Sigmoid colon (tissue), 7 donors: ENCODE measurements at places on chromosomes 6 and 20. TPM values are rescaled to one million over a fixed set of nuclear protein-coding genes. Genes with fewer than 3 reads are reported as not detected.

GRCh38 chr20:33148040-33148439 lies 19.9 kb upstream of the BPIFA2 start:
- no peak for DNase-seq

DNA sequence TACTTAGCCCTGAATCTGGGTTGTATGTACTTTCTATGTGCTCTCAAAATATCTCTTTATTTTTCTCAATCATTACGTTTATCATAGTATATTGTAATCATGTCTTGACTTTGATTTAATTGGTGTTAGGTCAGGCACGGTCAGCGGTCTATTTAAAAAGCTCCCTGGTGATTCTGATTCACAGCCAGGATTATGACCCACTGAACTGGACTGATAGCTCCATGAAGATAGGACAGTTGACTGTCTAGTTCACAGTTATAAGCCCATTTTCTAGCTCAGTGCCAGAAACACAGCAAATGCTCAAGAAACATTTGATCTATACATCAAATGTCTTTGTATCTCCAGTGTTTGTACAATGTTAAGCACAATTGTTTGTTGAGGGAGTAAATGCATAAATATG lies 111.5 kb upstream of the CCN2 start:
- DNase-seq, result no peak

DNA sequence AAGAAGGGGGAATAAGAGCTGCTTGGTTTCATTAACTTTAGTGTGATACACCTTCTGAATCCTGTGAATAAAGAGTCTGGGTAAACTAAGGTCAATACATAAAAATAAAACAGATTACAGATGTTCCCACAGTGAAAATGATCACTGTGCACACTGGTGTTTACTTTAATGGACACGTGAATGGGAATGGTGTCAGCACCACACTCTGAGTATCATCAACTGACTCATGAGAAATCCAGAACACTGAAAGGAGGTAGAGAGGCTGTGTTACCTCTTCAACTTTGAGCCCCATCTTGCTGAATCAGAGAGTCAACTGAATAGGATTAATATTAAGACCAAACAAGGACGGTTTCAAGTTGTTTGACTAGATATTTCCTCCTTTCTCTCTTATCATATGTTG lies 75.0 kb downstream of the ELOVL4 start:
- DNase-seq, result no peak

- no peak for DNase-seq
Observed at GRCh38 chr20:8969146-8969583, 99.7 kb upstream of the PLCB4 start.

DNA sequence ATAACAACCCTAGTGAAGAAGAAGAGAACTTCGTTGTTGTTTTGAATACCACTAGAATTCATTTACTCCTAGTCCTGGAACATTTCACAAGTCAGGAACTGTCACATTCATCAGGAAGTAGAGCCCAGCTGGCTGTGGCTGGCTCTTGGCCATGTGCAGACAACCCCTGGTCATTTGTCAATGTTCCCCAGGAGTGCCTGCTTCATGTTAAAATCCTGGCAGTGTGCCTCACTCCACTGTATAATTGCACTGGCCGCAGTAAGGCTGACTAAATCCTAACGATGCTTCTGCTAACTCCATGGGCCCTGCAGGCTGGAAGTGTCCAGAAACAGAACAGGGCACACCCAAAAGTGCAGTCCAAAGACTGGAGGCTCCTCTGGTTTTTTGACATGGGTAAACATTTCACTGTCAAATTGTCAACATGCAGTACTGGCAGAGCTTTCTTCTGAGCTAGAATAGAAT lies 41.5 kb upstream of the ADGRF1 start:
- DNase-seq, result peak; percentile 98

GRCh38 chr20:58162986-58163385 lies 65.5 kb downstream of the ANKRD60 start:
- DNase-seq, result no peak

DNA sequence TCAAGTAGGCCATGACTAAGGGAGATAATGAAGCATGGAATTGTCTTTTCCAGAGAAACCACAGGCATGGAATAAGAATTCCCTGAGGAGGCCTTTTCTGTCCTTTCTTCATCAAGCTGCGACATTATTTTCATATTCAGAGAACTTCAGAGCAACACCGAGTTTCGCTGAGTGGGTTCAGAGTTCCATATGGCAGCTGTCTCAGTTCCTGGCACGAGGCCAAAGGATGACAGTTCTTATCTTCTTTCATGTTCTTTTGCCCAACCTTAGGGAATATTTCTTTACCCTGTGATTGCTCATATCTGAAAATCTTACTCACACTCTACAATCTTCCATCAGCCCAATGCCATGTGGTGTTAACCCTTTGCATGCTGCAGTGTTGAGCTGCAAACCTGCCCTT lies 135.3 kb upstream of the BMP2 start:
- no peak for DNase-seq

- no peak for DNase-seq
Observed at GRCh38 chr6:106450653-106451052, 90.1 kb downstream of the CRYBG1 start.

- DNase-seq, result no peak
Observed at GRCh38 chr6:23418095-23418494, 707.9 kb upstream of the NRSN1 start.

- DNase-seq, result no peak
Observed at GRCh38 chr6:5540370-5540769, 279.1 kb downstream of the FARS2 start.

DNA sequence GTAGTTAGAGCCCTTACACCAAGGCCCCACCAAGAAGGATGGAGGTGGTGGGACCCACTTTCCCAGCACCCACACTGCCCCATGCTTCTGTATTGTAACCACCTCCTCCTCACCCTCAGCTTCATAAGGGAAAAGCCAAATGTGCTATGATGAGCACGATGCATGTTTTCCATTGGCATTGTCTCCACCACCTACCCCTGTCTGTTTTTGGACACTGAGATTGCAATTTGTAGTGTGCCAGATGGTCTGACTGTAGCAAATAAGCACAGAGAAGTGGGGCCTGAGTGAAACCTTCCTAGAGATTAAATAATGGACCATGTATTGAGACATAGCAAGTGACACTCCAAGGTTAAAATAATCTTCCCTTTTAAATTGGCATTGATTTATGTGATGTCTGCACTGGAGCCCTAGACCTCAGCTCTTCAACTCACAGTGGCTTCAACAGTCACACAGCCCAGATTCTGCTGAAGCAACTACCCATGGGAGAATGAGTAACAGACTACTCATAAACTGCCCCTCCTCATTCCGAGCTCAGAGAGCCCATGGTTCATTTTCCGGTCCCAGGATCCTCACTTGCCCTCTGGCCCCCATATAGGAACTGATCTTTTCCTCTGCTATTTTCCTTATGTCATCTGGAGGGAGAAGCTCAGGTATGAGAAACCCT lies 177.9 kb downstream of the COL9A1 start:
- DNase-seq, result no peak

TNNC2 gene
- not detected for total RNA-seq

SESN1 gene
- total RNA-seq, result 144 TPM

ANKRD66 gene
- not detected for total RNA-seq

CTAGE9 gene
- not detected for total RNA-seq
